ENCODE measurements at places on chromosomes 13 and 19.

- no peak for DNase-seq
Observed at GRCh38 chr19:46552891-46553290, 48.2 kb upstream of the CALM3 start.

DNA sequence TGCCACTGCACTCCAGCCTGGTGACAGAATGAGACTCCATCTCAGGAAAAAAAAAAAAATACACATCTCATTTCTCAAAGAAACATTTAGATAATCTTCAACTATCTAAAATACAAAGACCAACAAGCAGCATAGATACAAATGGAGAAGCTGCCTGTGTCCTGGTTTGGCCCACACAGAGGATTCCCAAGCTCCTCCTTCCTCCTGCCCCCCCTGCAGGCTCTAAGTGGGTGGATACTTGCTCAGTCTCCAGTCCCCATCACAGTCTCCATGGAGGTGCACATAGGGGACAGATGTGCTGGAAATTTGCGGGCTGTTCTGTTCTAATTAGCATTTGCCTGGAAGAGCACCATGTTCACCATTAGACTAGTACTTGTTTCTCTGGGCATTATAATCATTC, 59.9 kb downstream of the ABCC4 start:
- no peak for DNase-seq

DNA sequence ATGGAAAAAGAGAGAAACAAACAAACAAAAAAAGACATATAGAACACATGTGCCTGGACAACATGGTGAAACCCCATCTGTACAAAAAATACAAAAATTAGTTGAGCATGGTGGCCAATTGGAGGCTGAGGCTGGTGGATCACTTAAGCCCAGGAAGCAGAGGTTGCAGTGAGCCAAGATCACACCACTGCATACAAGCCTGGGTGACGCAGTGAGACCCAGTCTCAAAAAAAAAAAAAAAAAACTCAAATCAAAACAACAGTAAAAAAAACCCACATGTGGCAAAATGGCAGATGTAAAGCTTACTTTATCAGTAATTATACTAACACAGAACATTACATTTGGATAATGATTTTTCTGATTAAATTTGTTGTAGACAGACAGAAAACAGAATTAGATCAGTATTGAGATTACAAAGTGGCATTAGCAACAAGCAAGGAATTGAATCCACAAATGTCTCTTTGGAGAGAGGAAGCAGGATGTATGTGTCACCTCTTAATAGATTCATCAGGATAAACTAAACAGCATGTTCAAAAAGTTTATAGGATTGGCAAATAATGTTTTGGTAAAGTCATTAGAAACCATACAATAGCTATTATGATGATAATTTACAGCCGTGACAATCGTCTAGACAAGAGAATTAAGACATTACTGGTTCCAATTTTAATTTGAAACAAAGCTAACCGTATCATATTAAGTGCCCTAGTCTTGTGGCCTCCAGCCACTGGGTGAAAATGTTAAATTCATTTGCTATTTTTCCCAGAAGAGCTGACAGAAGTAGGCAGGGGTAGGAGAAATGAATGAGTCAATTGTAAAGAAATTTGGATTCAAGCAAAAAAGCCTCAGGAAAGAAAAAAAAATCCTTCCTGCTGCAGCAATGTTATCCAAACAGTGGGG, 206.0 kb downstream of the FGF14 start:
- DNase-seq = no peak

DNA sequence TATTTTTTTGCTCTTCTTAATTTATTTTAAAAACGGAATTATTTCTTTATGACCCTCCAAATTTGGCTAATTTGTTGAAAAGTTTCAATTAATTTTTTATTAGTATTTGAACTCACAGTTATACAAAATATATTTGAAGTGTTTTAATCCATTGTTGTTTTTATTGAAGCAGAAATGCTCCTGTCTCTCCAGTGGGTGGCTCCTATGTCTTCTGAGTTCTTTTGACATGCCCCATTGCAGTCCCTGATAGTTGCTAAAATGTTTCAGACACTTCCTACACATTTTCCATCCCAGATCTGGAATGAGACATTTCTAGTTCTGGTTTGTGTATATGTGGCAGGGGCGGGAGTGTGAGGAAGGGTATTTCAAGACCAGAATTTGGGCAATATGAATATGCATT, 579.4 kb upstream of the PRR20A start:
- DNase-seq = no peak

- DNase-seq = no peak
Observed at GRCh38 chr13:40271931-40272775, 394.3 kb downstream of the FOXO1 start.

- no peak for DNase-seq
Observed at GRCh38 chr13:97753942-97754670, 199.4 kb upstream of the IPO5 start.

DNA sequence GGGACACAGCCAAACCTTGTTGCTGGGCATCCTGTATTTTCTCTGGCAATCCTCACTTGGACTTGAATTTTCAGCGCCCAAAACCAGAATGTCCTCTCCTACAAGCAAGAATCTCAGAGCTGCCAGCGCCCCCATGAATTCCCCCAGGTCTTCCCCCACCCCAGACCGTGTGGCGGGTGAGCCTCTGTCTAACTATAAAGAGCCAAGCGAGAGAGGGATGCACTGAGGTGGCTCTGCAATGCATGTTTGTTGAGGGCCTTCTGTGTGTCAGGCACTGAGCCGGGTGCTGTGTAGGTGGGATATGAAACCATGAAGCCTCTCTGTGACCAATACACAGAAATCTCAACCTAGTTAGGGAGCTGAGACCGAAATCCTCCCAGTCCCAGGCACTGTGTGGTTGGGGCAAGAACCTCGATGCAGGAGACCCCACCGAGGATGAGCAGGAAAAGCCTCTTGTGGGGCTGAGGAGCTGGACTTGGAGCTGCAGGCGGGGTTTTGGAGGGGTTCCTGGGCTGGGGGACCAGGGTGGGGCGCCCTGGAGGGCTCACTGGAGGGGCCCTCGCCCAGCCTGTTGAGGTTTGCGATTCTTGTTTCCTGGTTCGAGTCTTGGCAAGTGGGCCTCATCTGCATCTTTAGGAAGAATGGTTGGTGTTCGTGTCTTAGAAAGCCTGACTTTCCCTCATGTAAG, 12.4 kb upstream of the PROZ start:
- no peak for DNase-seq
